Articular chondrocyte of knee joint (primary cell): ENCODE measurements at places on chromosomes 6 and 20. TPM values are rescaled to one million over a fixed set of nuclear protein-coding genes. Genes with fewer than 3 reads are reported as not detected.

Gene TBXT
- not detected in 2 replicates for total RNA-seq

Gene TREML2
- under 0.01 TPM in 1 of 2 replicates, not detected in the other for total RNA-seq

Gene ECT2L
- total RNA-seq, result under 0.01 and 0.11 TPM in 2 replicates

Gene CLPSL1
- not detected in 2 replicates for total RNA-seq

Gene ADGRF1
- not detected in 2 replicates for total RNA-seq

Gene MLN
- not detected in 2 replicates for total RNA-seq

Gene PTCHD4
- total RNA-seq, result 0.13 and 0.54 TPM in 2 replicates

Gene AIF1
- not detected in 2 replicates for total RNA-seq

Gene HUS1B
- total RNA-seq, result 0.54 and 1.0 TPM in 2 replicates
